Activated naive CD4-positive, alpha-beta T cell treated with anti-CD3 and anti-CD28 coated beads, Interleukin-2, amount 50 U/mL, for 72 hours (primary cell): ENCODE measurements at places on chromosomes 2 and 18.

GRCh38 chr2:122277956-122278355, 522.5 kb downstream of the TSN start:
- no peak for DNase-seq

DNA sequence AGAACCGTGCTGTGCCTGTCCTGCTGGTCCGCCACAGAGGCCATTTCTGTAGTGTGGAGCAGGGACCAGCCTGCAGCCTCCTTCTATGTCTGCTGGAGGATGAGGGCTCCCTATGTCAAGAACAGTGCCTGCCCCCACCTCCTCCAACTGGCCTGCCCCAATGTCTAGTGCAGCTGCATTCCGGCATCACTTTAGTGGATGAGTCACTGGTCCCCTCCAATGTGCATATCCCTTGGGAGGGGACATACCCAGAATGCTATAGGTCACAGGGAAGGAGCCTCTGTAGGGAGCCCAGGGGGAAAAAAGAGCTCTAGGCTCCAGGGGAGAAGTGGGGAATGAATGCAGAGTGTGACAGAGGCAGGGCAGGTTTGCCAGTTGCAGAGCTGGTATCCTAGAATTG, 219.6 kb downstream of the CELF4 start:
- DNase-seq = no peak

GRCh38 chr2:147424766-147425165, 420.1 kb upstream of the ACVR2A start:
- DNase-seq = no peak

GRCh38 chr2:119294671-119295070, 71.0 kb downstream of the STEAP3 start:
- no peak for DNase-seq

GRCh38 chr2:218855305-218856166, 4.1 kb upstream of the WNT6 start:
- DNase-seq = no peak

- DNase-seq = no peak
Measured at GRCh38 chr2:216679658-216680024, 15.7 kb downstream of the IGFBP5 start.

DNA sequence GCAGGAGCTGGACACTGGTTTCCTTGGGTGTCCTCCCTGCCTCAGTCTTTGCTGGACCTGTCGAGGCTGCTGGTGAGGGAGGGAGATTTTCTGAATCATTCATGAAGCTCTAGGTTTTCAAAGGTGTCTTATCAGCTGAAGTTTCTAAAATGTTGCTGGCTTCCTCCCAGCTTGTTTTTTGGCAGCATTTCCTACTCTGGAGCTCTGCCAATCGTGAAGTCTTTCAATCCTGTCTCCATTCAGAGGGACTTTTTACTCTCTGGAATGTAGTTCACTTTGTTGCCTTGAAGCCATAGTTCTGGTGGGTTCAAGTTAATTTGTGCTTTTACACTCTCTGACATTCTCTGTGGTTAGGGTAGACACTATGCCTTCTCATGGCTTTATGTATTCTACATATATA, 23.9 kb downstream of the SNTG2 start:
- no peak for DNase-seq

DNA sequence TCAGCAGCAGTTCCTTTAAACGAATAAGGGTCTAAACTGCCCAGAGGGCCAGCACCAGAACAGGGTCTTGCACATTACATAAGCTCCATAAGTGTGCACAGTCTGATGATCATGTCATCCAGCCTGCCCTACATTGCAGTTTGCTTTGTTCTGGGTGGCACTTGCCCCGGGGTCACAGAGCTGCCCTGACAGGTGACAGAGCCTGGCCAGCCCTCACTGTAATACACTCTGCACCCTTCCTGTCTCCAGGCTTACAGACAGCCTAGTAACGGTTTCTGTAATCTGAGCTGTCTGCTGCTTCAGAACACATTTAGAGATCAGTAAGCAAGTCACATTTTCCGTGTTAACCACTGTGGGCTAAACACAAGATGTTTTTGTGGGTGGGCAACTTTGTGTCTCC, 213.3 kb downstream of the FAM210A start:
- DNase-seq = peak; percentile 15

DNA sequence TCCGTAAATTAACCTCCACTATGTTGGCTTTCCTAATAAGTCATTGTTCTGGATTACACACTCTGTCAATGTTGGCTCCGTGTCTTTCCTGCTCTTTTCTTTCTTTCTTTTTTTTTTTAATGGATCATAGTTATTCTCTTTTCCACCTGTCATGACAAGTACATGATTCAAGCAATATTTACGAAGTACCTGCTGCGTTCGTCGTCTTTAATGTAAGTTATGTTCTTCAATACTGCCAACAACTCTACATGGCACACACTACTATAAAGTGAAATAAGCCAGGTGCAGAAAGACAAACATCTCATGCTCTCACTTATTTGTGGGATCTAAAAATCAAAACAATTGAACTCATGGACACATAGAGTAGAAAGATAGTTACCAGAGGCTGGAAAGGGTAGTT, 239.1 kb downstream of the SCG2 start:
- no peak for DNase-seq

- DNase-seq = no peak
Measured at GRCh38 chr2:222301053-222301795, 2.4 kb upstream of the PAX3 start.

GRCh38 chr2:170284205-170284604, 106.3 kb downstream of the MYO3B start:
- DNase-seq = no peak

DNA sequence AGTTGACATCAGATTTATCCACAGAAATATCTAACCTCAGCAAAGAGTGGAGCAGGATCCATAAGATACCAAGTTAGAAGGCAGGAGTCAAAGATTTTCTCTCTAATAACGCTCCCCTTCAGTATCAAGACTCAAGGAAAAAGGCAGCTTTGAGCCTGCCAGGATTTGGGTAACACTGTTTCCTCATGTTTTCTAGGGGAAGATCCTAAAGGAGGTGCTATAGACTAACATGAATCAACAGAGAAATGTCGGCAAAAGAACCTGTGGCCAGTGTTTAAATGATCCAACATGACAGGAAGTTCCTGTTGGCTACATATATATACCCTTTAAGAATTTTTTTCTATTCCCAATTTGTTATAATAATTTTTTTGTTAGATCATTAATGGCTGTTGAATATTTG, 402.3 kb downstream of the TGIF1 start:
- DNase-seq = no peak

GRCh38 chr2:36783246-36783645, 86.7 kb downstream of the VIT start:
- no peak for DNase-seq

GRCh38 chr2:118474541-118474920, 372.9 kb downstream of the EN1 start:
- no peak for DNase-seq

DNA sequence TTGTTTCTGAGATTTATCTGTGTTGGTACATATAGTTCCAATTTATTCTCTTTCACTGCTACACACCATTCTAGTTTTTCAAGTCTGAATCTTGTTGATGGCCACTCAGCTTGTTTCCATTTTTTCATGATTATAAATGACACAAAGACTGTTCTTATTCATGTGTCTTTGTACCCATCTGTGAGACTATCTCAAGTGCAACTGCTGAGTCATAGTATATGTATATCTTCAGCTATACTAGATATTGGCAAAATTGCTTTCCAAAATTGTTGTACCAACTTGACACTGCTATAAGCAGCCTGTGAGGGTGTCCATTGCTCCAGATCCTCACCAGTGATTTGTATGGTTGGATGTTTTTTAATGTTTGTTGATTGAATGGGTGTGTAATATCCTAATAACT, 37.2 kb upstream of the RTN4 start:
- no peak for DNase-seq

- DNase-seq = no peak
Measured at GRCh38 chr18:11956371-11957308, 24.7 kb upstream of the IMPA2 start.

GRCh38 chr2:200466425-200467418, 43.1 kb downstream of the KCTD18 start:
- peak; percentile 58 for DNase-seq

DNA sequence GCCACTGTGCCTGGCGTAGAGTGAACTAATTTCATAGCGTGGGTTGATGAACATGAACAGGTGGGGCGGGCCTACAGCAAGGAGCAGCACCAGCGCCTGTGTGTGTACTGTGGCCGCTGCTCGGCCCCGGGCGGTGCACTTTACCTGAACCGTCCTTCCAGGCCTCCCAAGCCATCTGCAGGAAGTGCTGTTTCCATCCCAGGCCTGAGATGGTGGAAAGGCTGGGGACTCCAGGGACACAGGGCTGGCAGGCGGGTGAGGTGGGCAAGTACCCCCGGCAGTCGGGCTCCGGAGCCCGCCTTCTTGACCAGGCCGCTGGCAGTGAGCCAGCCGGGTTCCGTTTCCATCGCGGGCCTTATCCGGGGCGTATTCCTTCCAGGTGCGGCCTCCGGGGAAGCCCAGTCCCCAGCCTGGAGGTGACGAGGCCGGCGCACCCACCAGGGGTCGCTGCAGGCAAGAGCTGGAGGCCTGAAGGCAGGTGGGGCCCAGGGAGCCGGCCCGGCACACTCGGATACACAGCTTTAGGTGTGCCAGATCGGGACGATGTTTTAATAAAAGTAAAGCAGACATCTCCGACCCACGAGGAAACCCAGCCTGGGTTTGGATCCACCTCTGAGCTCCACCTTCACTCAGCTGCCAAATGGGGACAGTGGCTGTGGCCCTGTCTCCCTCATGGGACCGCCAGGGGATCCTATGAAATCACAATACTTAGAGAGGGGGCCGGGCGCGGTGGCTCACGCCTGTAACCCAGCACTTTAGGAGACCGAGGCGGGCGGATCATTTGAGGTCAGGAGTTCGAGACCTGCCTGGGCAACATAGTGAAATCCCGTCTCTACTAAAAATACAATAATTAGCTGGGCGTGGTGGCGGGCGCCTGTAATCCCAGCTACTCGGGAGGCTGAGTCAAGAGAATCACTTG, 22.7 kb upstream of the PDIA6 start:
- DNase-seq = peak; percentile 65

- DNase-seq = no peak
Measured at GRCh38 chr18:35807811-35808335, 164.6 kb upstream of the RMP24 start.

GRCh38 chr2:28676152-28676835, 75.3 kb upstream of the PPP1CB start:
- no peak for DNase-seq

DNA sequence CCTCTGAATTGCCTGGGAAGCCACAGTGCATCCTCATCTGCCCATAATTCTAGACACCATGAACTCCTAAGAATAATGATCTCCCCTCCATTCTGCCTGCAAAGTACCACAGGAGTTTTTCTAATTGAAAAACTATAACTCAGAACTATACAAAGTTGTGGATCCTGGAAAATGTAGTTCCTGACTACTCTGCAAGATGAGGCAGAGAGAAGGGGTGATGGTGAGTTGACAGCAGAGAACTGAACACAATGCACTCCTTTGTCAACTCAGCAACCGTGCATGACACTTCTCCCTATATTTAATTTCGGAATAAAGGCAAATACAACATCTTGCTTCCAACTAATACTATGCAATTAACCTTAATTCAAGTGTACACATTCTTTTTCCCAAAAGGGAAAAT, 471.1 kb upstream of the FAM98A start:
- DNase-seq = no peak

GRCh38 chr2:176832086-176832485, 380.5 kb upstream of the HNRNPA3 start:
- no peak for DNase-seq

DNA sequence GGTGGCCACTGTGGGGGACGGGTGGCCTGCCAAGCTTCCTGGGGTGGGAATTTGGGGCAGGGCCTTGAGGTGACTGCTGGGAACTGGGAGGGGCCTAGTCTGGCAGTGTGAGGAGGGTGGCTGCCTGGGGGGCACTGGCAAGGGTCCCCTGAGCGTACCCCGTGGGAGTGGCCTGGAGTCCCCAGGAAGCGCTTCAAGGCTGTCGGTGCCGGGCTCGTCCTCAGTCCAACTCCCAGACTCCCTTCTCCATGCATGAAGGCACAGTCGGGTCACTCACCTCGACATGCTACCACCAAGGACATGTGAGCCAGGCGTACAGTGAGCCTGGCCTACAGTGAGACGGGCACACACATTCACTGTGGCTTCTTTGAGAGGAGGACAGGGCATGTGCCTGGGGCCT, 105.3 kb downstream of the SMIM21 start:
- no peak for DNase-seq
